Hematopoietic multipotent progenitor cell treated with erythropoietin and hydrocortisone succinate and interleukin-3 and kit ligand, for 8 days (in vitro differentiated cells): ENCODE measurements at places on chromosomes 1 and 21.

DNA sequence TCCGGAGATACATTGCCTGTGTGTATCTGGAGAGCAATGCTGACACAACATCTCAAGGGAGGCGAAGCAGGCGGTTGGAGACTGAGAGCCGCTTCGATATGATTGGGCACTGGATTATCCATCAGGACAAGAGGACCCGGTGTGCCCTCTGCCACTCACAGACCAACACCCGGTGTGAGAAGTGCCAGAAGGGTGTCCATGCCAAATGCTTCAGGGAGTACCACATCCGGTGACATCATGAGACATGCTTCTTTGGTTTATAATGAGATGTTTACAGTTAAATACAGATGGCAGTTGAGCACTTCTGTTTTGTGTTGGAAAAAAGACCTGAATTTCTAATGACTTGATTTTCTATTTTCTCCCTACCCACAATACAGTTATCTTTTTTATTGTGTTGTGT is 12.1 kb downstream of the PGBD2 start:
- DNase-seq, result no peak

- no peak for DNase-seq
Measured at GRCh38 chr1:150778409-150778808, 12.8 kb upstream of the CTSS start.

DNA sequence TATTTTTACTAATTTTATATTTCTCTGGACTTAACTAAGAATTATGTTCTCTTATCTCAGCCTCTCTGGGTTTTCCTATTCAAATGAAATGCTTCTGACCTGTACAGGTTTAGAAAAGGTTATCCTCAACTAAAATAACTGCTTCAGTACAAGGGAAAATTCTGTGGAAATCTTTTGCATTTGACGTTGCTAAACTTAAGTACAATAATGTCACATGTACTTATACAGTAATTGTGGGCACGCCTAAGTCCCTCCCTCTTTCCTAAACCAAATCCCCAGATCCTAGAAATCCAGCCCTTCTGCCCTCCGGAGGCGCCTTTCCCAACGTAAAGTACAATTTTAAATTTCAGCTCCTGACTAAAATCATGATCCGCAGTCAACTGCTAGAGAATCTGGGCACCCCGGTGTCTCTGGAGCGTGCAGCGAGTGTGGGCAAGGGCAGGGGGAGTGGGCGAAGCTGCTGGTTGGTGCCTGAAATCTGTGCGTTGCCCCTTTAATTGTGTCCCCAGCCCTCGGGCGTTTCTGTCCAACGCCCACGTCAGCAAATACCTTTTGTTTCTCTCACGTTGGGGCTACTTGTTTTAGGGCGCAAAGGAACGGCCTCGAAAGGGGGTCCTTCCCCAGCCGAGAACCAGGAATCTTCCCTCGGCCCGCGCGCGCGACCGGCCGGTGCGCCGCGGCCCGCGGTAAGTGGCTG is at the start of gene ZBTB8A:
Gene ZBTB8A (plus strand): TSS at position 541 of the 697 bp plus-strand sequence. CDS start 53,505 bp downstream, outside the sequence.
- DNase-seq, result peak; percentile 33

DNA sequence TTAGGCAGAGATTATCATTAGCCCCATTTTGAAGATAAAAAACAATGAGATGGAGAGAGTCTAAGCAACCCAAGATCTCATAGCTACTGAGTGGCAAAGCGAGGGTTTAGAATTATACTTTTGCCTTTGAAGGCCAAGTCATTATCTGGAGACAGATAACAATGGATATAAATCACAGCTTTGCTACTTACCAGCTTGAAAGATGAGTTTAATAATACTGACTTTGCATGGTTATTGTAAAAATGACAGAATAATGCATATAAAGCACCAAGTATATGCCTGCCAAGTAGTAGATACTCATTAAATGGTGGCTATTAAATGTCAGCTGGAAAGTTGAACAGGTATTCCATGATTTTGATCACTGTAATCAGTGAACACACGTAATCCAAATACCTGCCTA is 241.6 kb upstream of the SGIP1 start:
- no peak for DNase-seq

DNA sequence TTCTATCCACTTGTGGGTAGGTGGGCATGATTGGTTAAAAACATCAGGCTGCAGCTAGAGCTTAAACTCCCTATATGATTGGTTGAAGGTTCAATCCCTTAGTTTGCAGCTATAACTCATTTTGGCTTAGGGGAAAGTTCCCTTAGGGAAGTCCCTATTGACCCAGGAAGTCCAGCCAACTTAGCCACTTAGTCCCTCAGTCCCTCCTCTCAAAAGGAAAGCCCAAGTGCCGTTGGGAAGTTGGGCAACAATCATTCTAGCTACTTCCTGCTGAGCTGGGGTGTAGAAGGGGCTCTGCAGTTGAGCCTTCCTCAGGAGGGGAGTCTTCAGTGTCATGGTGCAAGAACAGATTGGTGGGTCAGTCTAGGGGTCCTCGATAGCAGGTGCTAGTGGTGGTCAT is 12.2 kb downstream of the MSTO1 start:
- no peak for DNase-seq

- no peak for DNase-seq
Measured at GRCh38 chr1:203720242-203720641, 44.7 kb upstream of the LAX1 start.

DNA sequence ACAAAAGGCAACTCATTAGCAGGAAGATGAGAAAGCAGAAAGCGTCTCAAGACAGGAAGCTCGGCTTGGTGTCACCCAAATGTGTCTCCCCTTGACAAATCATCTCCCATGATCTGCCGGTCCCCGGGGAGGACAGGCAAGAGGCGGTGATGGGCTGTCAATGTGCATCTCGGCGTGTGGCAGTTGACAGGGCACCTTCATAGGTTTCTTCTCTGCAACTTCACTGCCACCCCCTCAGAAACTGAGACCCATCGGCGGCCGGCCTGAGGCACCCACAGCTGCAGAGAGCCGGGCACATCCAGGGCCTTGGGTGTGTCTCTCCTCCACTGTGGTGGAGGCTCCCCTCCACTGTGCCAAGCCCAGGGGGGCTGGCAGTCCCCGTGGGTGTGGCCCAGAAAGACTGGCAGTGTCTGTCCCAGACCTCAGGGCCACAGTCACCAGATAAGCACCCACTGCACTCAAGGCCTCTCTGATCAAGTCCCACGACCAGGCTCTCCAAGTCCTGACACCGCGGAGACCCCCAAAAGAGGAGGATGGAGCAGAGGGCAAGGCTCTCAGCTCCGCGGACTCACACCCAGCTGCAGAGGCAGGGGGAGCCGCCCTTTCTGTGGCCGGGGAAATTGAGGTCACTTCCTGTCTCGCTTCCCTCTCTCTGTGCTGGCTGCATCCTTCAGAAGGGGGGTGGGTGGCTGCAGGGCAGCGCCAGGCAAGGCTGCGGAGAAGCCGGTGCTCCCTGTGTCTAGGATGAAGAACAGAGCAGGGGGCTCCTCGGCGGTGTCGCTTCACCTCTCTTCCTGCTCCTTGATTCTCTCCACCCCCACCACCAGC is 39.6 kb upstream of the LBR start:
- peak; percentile 94 for DNase-seq

GRCh38 chr1:65175171-65176055 is 27.4 kb downstream of the AK4 start:
- no peak for DNase-seq

- DNase-seq, result no peak
Measured at GRCh38 chr1:160471253-160471652, 51.8 kb downstream of the SLAMF6 start.

GRCh38 chr1:150261367-150261766 is 3.8 kb downstream of the CA14 start:
- no peak for DNase-seq

- DNase-seq, result peak; percentile 21
Measured at GRCh38 chr1:16155537-16156410, at the start of gene EPHA2. EPHA2 (minus strand) TSS chr1:16156069; CDS start chr1:16155932, 137 bp downstream.

DNA sequence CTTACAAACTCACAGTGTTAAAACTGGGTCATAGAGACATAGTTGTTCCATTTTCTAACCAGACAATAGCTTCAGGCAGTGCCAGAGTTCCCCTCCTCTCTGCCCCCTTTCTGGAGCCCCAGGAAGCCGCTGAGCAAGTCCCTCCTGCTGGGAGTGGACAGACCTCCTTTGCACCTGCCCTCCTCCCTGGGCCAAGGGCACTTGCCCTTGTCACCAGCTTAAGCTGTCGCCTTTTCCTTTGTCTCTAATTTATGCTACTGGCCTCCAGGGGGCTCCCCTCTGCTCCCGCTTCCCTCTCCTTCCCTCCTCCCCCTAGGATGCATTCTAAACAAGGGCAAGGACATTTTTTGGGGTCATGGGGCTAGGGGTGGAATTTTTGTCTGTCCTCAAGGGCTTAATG is 182.4 kb downstream of the MIS18A start:
- peak; percentile 49 for DNase-seq

DNA sequence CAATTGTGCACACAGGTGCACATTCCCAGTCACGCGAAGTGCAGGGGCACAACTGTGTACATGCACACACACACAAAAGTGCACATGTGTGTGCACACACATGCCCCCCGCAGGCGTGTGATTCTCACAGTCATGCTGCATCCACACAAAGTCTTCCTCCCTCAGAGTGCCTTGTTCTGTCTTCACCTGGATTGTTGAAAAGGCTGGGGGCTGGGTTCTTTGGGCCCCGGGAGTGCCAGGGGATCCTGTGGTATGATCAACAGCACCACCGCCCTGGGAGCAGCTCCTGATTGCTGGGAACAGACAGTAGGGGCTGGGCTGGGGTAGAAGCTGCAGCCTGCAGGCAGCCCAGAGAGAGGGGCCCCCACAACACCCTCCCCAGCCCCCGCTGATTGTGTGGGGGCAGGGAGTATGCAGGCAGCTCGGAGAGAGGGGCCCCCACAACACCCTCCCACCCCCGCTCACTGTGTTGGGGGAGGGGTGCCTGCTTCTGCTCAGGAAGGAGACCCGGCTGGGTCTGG is 3.4 kb downstream of the COL18A1 start:
- no peak for DNase-seq

GRCh38 chr1:198088360-198089071 is 68.3 kb upstream of the NEK7 start:
- peak; percentile 67 for DNase-seq

DNA sequence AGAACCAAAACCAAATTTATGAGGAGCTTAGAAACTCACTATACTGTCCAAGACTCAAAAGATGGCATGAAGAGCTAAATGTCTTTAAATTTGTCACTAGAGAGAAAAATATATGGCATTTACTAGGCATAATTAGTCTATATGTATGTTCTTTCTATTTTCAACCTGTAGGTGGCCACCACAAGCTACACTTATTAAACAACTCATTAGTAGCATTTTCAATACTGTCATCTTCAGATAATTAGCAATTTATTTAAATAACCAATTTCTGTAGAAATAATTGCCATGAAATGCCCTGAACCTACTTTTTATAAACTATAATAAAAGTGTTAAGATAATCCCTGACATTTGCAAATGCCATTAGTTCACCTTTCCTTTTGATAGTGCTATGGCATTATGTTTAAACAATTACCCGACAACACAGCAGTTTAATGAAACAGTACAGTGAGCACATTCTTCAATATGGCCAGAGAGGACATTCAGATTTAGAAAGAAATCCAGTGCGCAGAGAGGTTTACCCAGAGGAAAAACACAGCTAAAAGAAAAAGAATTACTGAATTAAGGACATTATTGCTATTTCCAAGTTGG is 522.5 kb downstream of the PTBP2 start:
- DNase-seq, result peak; percentile 35

- no peak for DNase-seq
Measured at GRCh38 chr1:240237305-240237721, 145.6 kb downstream of the FMN2 start.

- no peak for DNase-seq
Measured at GRCh38 chr1:101482306-101482705, 245.5 kb downstream of the S1PR1 start.

- DNase-seq, result no peak
Measured at GRCh38 chr1:86271046-86271445, 114.5 kb upstream of the COL24A1 start.

- DNase-seq, result no peak
Measured at GRCh38 chr1:230540421-230541155, 101.7 kb upstream of the COG2 start.

GRCh38 chr1:159803956-159804689 is 2.0 kb downstream of the FCRL6 start:
- DNase-seq, result no peak

DNA sequence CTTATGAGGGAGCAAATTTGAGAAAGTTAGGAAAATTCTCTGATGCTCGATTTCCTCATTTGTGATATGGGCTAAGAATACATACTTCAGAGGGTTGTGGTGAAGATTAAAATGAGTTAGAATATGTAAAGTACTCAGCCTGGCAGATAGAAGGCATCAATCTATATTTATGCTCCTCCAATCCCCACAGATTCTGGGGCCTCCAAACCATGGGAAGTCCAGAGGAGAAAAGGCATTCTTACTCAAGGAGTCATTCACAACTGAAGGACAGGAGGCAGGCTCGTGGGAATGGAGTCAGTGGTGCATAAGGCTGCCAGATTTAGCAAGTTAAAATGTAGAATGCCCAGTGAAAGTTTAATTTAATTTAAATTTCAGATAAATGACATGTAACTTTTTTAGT is 330.0 kb upstream of the POU3F1 start:
- DNase-seq, result no peak

GRCh38 chr1:231040800-231041718 is 1.0 kb upstream of the FAM89A start:
- DNase-seq, result no peak

GRCh38 chr1:24948079-24948827 is 18.2 kb upstream of the RUNX3 start:
- no peak for DNase-seq

- DNase-seq, result no peak
Measured at GRCh38 chr1:46517010-46517600, 27.5 kb downstream of the DMBX1 start.

GRCh38 chr1:227958617-227959324 is 11.0 kb upstream of the WNT9A start:
- no peak for DNase-seq

DNA sequence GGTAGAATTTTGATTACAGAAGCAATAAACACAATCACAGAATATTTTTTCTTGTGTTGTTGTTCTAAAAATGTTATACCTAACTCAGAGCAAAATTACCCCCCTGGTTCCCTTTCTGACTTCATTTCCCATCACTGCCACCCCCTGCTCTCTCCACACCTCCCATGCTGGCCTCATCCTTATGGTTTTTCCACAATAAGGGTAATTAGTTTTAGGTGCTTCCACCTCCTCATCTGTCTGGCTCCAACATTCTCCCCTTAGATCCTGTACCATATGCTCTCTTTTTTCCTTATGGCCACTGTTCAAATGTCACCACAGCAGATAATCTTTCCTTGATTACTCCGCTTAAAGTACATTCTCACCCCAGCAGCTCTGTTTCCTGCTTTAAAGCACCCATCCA is 2208.6 kb downstream of the MRPL39 start:
- no peak for DNase-seq
